ENCODE measurements at places on chromosomes 16 and 17.
A peak's percentile ranks its signal among the peaks of the same experiment; 100 is the strongest.

DNA sequence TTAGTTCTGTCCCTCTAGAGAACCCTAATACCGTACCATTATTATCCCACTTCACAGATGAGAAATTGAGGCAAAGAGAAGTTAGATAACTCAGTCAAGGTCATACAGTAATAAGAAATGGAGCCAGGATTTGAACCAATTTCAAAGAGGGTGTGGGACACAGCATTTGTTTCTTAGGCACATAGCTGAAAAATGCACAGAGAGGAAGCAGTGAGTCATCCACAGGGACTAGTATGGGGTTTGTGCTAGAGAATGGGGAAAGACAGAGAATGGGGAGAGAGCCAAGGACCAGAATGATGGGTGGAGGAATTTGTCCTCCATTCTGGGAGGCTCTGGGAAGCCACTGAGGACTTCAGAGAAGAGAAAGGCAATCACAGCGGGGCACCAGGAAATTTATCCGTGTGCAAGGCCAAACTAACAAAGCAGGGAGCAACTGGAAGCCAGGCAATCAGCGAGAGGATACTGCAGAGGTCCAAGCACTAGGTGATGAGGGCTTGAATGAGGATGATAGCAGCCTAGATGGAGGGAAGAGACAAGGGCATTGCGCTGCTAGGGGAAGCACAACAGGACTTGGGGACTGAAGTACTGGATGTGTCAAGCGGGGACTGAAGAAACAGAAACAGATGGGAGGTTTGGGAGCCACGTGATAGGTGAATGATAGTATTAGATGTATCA lies 78.1 kb upstream of the ZFHX3 start:
- peak; percentile 72 for DNase-seq

DNA sequence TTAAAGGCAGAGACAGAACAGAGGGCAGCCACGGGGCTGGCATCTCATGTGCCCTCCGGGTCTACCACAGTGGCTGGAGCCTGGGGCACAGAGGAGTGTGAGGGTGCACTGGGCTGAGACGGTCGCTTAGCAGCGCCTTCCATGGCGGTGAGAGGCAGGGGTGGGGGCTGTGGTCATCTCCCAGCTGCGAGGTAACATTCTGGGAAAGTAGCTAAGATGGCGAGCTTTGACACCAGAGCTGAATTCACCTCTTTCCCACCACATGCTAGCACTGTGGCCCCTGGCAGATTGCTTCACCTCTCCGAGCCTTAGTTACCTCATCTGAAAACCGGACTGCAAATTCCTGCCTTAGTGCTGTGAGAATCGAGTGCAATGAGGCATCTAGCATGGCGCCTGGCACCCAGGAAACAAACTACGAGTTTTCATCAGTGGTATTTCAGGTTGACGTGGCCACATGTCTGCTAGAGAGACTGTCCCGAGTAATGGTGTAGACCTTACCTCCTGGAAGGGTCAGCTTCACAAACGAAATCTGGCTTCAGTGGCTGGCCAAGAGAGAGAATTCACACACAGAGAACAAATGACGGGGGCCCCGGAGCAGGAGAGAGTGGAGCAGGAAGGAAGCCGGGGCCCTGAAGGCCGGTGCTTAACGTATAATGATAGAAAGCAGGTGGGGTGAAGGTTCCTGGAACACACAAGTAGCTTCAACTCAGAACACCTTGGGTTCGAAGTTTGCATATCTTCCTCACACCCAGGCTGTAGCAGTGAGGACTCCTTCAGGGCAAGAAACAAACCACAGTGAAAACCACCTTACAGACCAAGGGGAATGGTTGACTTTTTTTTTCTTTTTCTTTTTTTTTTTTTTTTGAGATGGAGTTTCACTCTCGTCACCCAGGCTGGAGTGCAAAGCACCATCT lies 63.9 kb upstream of the RPH3AL start:
- no peak for DNase-seq

DNA sequence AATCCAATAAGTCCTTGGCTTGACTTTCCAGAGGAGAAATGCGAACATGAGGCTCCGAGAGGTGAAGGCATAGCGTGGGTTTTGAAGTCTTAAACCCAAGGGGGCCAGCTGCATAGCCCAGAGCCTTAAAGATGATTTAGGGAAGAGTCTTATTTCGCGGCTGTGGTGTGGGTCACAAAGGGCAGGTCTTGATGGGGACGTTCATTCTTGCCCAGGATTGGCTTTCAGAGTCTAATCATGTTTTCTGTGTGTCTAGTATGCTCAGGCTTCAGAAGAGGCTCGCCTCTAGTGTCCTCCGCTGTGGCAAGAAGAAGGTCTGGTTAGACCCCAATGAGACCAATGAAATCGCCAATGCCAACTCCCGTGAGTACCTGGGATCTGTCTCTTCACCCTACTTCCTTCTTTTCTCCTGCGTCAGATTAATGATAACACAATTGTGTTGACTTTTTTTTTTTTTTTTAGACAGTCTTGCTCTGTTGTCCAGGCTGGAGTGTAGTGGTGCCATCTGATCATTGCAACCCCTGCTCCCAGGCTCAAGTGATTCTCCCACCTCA lies 951 bp downstream of the RPL19 start:
- DNase-seq, result no peak

DNA sequence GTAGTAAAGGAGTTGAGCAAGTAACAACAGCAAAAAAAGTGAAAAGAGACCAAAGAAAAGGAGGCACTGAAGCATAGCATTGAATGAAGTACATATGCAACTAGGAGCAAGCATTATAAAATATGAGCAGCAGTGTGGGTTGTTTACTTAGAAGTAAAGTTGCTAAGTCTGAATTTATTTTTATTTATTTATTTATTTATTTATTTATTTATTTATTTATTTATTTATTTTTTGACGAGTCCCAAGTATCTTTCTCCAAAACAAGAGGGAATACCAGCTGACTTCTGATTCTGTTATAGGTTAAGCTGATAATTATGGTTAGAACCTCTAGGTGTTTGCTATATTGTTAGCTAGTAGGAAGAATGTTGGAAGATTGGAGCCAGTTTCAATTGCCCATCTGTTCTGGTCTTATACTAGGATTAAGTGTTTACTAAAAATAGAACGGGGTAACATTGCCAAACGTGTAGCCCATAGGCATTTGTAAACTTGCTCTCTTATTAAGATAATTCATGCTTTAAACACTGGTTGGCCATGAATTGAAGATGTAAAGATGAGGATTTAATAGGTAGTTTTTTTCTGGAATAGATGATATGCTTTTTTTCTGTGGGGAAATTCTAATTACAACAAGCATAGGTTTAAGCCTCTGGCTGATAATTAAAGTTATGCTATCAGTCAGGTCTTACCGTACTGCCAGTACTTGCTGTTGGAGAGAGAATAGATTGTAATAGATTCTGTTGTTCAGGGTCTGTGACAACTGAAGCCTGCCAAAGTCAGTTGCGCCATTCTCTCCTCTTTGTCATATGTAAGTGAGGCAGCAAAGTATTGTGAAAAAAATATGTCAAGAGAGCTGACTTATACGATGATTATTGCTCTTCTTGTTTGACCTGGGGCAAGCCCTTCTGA lies 66.7 kb downstream of the PPM1E start:
- DNase-seq, result no peak

GRCh38 chr16:81917375-81917774 lies 93.9 kb downstream of the SDR42E1 start:
- DNase-seq, result no peak

DNA sequence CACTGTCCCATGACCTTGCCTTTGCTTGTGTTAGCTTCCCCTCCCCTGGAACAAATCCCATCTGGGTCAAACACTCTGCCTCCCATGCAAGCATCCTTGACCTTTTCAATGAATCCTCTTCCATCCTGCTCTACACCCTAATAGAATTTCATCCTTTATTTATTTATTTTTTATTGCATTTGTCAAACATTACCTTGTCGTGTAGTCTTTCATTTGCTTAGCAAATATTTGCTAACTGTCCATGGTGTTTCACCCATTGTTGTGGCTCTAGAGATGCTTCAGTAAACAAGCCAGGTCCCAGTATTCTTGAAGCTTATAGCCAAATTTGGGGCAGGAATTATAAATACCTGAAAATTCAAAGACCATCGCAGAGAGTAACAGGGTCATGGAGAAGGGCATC lies 51.0 kb upstream of the MRTFB start:
- no peak for DNase-seq

DNA sequence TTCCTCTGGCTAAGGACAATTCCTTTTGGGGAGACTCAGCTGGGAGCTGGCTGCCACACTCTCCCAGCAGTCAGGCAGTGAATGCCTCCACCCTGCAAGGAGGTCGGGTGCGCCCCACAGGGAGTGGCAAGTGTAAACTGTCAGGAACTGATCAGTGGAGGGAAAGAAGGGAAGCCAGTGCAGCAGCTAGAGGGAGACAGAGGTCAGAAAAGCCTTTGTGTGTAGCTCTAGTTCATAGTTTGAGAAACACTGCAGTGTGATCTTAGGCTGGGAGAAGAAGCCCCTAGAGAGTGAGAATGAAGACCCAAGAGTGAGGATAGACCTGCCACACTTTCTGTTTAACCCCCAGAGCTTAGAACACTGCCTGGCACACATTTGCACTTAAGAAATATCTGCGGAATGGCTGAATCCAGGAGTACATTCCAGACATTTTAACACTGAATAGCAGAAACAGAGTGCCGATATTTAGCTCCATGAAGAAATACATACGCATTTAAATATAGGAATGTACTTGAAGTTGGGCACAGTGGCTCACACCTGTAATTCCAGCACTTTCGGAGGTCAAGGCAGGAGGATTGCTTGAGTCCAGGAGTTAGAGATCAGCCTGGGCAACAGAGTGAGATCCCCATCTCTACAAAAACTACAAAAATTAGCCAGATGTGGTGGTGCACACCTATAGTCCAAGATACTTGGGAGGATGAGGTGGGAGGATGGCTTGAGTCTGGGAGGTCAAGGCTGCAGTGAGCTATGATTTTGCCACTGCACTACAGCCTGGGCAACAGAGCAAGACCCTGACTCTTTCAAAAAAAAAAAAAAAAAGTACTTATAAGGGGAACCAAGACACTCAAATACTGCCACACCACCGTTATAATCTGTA lies 11.1 kb upstream of the SLC5A11 start:
- DNase-seq, result no peak

GRCh38 chr17:66399441-66399840 lies 97.0 kb downstream of the PRKCA start:
- DNase-seq, result no peak

- no peak for DNase-seq
Observed at GRCh38 chr16:55701442-55702319, 45.9 kb downstream of the SLC6A2 start.

GRCh38 chr16:5925850-5926249 lies 828.3 kb upstream of the EEF2KMT start:
- DNase-seq, result no peak

DNA sequence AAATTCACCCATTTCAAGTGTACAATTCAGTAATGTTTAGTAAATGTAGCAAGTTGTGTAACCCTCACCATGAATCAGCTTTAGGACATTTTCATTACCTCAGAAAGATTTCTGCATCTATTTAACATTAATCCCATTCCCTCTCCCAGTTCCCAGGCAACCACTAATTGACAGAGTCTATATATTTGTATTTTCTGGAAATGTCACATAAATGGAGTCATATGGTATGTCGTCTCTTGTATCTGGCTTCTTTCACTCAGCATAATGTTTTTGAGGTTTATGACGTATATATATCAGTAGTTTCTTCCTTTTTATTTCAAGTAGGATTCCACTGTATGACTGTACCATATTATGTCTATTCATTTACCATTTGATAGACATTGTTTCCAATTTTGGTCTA lies 199.8 kb downstream of the CYB561 start:
- DNase-seq, result no peak

GRCh38 chr17:77546772-77547241 lies 406.0 kb downstream of the SEC14L1 start:
- DNase-seq, result no peak

DNA sequence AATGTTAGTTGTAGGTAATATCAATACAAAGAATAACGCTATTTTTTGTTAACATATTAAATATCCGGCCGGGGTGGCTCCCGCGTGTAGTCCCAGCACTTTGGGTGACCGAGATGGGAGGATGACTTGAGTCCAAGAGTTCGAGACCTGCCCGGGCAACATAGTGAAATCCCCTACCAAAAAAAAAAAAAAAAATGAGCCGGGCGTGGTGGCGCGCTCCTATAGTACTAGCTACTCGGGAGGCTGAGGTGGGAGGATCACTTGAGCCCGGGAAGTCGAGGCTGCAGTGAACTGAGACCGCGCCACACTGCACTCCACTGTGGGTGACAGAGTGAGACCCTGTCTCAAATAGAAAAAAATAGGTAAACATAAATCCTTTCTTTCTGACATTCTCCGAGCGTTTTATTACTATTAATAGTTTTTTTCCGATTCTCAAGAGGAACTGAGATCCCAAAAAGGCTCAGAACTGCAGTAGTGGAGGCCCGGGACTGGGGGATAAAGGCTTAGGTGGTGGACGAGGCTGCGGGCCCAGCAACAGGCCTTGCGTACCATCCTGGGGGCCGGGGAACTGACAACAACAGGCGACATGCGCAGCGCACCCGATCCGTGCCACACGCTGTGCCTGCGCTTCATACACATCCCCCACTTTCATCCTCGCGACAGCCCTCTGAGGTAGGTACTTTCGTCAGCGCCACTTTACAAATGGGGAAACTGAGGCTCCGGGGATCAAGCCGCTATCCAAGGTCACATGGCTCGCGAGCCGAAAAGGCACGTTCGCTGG lies 919 bp downstream of the N4BP1 start:
- DNase-seq, result no peak

DNA sequence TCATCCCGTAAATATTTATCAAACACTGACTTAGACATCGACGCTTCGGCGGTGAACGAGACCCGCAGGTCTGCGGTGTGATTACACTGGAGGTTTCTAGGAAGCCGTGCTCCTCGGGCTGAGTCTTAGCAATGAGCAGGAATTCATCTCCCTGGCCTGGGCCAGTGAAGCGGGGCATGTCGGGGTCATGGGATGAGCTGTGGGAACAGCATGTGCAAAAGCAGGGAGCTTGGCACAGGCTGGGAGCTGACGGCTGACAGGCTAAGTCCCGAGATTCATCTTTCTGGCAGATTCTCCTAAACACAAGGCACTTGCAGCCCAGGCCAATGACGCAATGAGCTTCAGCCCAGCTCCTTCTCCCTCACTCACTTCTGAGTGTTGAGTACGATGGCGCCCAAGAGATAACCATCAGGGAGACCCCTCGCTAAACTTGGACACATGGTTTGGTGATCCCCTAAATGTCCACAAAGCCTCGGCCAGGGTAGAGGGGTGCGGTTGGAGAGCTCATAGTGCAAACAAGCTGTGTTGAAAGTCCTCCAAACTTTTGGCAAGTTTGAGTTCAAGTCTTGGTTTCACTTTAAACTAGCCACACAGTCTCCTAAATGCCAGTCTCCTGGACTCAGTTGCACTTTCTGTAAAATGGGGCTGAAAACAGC lies 12.8 kb downstream of the CRISPLD2 start:
- DNase-seq, result peak; percentile 99

Measured in fibroblast of the conjunctiva (primary cell).